Left renal cortex interstitium (tissue), 4 donors: ENCODE measurements at places on chromosomes 2 and 18. TPM values are rescaled to one million over a fixed set of nuclear protein-coding genes. Genes with fewer than 3 reads are reported as not detected.

- no peak for DNase-seq
Observed at GRCh38 chr2:234827096-234827860, 124.5 kb upstream of the SH3BP4 start.

GRCh38 chr2:67323209-67323991, 73.7 kb upstream of the ETAA1 start:
- DNase-seq, result no peak

DNA sequence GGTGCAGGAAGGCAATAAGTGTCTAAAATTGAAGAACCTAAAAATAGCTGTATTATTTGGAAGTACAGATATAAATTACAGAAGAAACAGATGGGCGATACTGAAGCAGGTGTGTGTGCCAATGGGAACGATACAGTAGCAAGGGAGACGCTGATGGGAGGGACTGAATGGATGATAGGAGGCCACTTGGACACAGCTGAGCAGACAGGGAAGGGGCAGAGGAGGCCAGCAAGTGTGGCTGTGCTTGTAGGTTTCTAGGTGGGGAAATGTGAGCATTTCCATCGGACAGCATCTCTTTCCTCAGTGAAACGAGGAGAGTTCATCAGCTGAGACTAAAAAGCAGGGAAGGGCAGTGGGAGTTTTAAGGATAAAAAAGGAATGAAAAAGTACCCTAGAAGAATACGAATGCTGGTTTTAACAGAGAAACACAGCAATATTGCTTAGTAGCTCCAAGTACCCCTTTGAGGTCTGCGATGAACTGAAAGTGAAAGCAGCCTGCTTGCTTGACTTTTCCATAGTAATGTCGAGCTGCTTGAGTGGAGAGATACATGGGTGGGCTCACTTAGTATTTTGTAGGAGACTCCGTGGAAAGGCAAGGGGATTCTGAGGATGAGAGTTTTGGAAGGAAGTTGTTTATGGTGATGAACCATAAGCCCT, 91.7 kb upstream of the EPC2 start:
- DNase-seq, result no peak

GRCh38 chr2:71695235-71696120, 242.1 kb downstream of the DYSF start:
- no peak for DNase-seq

- no peak for DNase-seq
Observed at GRCh38 chr18:73038336-73038735, 170.5 kb upstream of the NETO1 start.

Gene LRRTM1
- 26.7 TPM for polyA plus RNA-seq
